ENCODE measurements at places on chromosomes 5 and 9.

DNA sequence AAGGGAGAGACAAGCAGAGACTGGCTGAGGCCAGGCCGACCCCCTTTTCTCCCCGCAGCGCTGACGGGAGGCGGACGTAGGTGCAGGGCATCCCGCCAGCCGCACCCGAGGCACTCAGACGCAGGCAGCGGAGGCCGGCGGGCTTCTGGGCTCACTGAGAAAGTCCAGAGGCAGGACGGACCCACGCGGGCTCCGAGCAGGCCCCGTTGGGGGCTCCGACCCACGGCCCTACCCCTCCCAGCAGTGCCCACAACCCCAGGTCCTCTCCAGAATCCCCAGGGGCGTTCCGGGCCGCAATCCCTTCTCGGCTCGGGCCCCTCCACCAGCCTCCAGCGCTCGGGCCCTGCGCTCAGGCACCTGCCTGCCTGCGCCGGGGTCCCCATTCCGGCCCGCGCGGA lies 543 bp downstream of the MTMR12 start:
- peak; percentile 40 for DNase-seq

DNA sequence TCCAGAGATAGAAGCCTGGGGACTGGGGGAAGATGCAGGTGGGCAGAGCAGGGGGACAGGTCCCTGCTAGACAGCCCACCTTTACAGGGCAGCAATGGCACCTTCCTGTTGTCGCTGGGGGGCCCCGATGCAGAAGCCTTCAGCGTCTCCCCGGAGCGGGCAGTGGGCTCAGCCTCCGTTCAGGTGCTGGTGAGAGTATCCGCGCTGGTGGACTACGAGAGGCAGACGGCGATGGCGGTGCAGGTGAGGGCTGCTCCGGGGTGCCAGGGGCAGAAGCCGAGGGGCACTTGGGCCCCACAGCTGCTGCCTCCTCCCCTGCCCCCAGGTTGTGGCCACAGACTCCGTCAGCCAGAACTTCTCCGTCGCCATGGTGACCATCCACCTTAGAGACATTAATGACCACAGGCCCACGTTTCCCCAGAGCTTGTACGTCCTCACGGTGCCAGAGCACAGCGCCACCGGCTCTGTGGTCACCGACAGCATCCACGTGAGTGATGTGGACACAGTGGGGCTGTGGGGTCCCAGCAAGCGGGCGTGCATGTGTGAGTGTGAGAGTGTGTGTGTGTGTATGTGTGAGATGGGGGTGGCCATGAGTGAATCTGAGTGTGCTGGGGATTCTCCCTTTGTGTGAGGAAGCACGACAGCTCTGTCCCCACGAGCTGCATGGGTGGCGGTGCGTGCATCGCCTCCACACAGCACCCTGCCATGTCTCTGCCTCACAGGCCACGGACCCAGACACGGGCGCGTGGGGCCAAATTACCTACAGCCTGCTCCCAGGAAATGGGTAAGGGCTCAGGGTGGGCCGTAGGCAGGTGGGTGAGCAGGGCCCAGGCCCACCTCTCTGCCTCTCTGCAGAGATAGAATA lies 28.4 kb downstream of the CDHR2 start:
- no peak for DNase-seq

DNA sequence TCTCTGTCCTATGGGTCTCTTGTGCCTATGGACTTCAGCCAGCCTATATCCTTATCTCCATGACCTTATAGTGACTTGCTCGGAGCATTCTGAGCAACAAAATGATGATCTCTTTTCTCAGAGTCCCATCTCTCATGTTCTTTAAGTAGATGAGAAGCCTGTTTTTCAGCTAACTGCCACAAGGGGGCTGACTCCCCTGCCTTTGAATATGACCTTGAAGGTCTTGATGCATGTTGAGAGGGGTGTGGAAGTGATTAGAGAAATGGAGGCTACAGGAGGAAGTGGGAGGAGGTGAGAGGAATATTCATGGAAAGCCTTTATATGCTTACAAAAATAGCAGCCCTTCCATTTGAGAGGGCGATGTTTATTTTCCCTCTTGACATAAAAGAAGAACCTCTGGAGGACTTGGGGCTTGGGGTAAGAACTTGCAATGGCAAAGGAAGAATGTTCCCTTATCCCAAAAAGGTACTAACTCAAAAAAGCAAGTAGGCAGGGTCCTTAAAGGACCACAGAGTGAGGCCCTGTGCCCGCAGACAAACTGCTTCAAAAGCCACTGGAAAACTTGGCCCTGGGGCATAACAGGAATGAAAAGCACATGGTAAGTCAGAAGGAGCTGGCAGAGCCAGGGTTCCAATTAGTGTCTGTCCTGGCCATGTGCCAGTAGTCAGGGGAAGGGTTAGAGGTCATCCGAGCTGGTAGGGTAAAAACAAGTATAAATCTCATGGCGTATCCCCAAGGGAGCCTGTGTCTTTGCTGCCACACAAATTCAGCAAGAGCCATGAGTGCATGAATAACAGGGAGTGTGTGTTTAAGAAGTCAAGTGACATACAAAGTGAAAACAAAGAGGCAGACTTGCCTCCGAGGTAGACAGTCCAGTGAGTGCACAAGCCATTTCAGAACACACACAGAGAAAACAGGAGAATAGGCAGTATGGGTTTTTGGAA lies 39.1 kb downstream of the FGD3 start:
- no peak for DNase-seq

GRCh38 chr9:11135851-11136250 lies 523.0 kb upstream of the PTPRD start:
- DNase-seq = no peak

GRCh38 chr5:68446487-68446894 lies 230.9 kb downstream of the PIK3R1 start:
- no peak for DNase-seq

GRCh38 chr5:601771-602465 lies 10.2 kb upstream of the CEP72 start:
- DNase-seq = no peak

- no peak for DNase-seq
Observed at GRCh38 chr5:151224372-151224771, 480 bp upstream of the CCDC69 start.

- DNase-seq = no peak
Observed at GRCh38 chr5:108953940-108954339, 206.2 kb downstream of the FER start.

GRCh38 chr5:133398646-133399101 lies 213.7 kb downstream of the FSTL4 start:
- DNase-seq = no peak

DNA sequence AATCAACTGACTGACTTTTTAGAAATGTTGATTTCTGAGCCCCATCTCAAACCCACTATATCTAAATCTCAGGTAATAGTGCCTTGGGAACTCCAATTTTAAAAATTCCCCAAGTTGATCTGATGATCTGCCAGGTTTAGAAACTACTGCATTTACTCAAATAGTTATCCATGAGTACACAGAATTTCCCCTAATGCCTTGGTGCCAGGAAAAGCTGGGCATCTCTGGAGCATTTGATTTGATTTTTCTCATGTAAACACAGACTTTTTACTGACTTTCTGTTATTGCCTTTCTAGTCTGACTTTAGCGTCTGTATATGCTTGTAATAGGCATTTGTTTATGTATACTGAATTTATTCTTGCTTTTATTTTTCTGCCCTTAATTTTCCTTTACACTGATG lies 35.8 kb downstream of the MTREX start:
- DNase-seq = no peak

DNA sequence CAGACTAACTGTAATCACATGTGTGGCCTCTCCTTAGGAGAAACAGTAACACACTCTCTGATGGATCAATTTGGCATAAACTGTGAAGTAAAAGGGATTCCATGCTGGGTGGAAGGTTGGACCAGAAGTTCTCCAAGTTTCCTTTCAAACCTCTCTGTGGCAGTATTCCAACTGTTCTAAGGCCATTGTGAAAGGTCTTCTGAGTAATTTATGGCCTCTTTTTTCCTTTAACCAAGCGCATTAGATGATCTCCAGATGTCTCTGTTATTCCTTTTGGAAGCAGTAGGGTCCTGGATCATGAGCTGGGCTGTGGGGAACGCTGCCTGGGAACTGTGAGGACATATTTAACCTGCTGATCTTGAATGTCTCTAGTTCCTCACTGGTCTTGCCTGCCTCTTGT lies 80.6 kb upstream of the IL6ST start:
- no peak for DNase-seq

GRCh38 chr9:129586245-129586644 lies 34.7 kb downstream of the C9orf50 start:
- no peak for DNase-seq
